ENCODE measurements at places on chromosomes 11 and 22. TPM values are rescaled to one million over a fixed set of nuclear protein-coding genes. Genes with fewer than 3 reads are reported as not detected.
A peak's percentile ranks its signal among the peaks of the same experiment; 100 is the strongest.

TTC36 gene
- polyA plus RNA-seq = 1.9 TPM

OTOG gene
- 0.04 TPM for polyA plus RNA-seq

RIBC2 gene
- 1.8 TPM for polyA plus RNA-seq

OR10G8 gene
- not detected for polyA plus RNA-seq

GNG3 gene
- 1.5 TPM for polyA plus RNA-seq

NCAM1 gene
- polyA plus RNA-seq = 151 TPM

DGAT2 gene
- 0.56 TPM for polyA plus RNA-seq

MRGPRE gene
- not detected for polyA plus RNA-seq

DNA sequence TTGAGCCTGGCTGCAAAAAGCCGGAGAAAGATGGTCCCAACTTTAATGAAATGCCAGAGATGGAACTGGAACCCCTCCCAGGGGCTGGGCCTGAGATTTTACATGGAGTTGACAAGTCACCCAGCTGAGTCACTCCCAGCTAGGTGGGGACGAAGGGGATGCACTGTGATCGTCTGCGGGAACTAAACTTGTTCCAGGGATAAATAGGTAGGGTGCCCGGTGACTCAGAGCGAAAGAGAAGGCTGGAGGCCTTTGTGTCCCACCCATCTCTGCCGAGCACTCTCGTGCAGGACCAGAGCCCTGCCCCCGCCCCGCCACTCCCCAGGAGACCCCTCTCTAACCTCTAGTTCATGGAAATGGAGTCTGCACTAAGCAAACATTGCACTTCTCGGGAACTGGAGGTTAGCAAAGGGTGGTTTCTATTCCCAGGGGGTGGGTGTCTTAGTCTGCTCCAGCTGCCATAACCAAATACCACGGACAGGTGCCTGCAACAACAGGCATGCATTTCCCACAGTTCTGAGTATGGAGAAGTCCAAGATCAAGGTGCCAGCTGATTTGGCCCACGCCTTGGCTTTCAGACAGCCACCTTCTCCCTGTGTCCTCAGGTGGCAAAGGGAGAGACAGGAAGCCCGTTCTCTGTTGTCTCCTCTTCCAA is 60.7 kb upstream of the FADD start:
- no peak for DNase-seq

GRCh38 chr11:125925247-125925740 is 20.6 kb upstream of the VSIG10L2 start:
- DNase-seq = no peak

DNA sequence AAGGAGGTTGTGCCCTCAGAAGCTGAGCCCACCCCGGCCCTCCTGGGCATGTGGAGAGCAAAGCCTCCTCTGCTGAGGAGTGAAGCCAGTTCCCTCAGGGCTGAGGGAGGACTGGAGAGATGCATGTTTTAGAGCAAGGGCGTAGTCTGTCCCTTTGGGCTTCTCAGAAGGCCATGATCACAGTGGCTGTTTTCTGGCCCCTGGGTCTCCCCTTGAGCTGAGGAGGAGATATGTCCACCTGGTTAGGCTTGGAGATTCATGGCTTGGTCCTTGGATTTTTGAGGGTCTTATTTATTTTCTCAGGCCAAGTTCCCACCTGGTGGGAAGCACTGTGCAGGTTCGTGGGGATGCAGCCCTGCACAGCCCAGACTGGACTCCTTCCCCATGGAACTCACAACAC is 46.5 kb upstream of the THY1 start:
- no peak for DNase-seq

- no peak for DNase-seq
Measured at GRCh38 chr22:47460176-47460575, 697.7 kb downstream of the TBC1D22A start.

GRCh38 chr11:109641549-109641948 is 219.6 kb downstream of the C11orf87 start:
- DNase-seq = peak; percentile 71

DNA sequence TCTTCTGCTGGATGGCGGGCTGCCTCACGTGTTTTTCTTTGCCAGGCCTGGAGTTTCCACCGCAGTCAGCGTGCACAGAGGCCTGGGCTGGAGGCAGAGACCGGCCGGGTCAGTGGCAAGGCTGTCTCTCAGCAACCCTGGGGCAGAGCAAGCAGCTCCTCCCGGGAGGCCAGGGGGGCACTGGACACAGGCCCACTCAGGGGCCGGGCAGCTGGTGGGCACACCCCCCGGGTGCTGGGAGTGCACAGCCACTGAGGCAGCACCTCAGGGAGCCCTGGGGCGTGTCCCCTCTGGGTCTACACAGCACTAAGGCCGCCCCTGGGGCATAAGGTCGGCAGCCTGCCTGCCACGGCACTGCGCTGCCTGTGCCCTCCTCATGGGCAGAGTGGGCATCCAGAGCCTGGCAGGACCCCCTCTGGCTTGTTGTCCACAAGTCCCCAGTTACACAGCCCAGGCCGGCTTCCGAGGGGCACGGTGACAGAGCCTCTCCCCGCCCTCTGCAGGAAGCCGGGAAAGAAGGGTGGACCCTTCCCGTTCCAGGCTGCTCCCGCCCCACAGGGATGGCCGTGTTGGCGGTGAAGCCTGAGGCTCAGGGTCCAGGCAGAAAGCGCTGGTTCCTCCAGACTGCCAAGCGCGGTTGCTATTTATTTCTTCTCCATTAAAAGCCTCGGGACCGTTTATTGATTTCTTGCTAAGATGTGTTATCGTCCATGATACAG is 18.5 kb upstream of the TH start:
- DNase-seq = no peak

DNA sequence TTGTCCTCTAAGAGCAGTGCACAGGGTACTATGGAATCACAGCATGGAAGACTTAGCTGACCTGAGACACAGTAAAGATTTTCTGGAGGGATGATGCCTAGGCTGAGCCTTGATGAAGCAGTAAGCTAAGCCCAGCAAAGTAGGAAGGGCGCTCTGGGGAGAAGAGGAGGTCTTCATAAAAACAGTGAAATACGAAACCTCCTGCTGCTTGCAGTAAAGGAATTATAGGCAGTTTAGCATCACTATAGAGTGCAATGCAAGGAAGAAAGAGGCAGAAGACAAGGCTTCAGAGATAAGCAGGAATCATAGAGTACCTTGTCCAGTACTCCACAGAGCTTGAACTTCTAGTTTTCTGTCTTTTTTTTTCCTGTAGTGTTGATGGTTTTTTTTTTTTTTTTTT is 555.7 kb upstream of the CADM1 start:
- no peak for DNase-seq

GRCh38 chr11:22491555-22492225 is 133.9 kb downstream of the FANCF start:
- DNase-seq = no peak

DNA sequence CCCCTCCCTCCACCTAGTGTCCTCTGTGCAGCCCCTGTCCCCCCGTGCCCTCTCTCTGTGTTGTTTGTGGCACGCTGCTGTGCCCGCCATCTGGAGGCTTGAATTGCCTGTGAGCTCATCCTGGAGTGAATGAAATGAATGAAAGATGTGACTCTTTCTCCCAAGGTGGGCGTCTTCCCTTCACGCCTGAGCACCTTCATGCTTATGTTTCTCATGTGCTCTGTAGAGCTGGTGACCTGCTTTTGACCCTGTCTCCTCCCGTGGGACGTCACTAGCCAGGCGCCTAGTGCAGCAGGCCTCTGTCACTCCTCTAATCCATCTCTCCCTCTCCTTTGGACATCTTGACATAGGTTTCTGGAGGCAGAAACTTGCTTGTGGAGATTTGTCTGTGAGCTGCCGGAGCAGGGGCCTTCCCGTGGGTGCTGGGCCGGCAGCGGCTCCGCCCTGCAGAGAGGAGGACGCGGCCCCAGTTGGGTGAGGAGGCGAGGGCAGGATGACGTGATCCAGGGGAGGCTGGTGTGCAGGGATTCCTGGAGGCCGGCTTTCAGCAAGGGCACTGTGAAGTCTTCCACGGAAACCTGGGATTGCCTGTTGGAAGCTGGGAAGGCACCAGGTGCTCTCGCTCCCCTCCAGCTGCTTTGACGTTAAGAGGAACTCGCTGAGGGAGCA is 40.6 kb downstream of the MUC6 start:
- no peak for DNase-seq

GRCh38 chr11:120735035-120735434 is 223.5 kb downstream of the GRIK4 start:
- DNase-seq = no peak

DNA sequence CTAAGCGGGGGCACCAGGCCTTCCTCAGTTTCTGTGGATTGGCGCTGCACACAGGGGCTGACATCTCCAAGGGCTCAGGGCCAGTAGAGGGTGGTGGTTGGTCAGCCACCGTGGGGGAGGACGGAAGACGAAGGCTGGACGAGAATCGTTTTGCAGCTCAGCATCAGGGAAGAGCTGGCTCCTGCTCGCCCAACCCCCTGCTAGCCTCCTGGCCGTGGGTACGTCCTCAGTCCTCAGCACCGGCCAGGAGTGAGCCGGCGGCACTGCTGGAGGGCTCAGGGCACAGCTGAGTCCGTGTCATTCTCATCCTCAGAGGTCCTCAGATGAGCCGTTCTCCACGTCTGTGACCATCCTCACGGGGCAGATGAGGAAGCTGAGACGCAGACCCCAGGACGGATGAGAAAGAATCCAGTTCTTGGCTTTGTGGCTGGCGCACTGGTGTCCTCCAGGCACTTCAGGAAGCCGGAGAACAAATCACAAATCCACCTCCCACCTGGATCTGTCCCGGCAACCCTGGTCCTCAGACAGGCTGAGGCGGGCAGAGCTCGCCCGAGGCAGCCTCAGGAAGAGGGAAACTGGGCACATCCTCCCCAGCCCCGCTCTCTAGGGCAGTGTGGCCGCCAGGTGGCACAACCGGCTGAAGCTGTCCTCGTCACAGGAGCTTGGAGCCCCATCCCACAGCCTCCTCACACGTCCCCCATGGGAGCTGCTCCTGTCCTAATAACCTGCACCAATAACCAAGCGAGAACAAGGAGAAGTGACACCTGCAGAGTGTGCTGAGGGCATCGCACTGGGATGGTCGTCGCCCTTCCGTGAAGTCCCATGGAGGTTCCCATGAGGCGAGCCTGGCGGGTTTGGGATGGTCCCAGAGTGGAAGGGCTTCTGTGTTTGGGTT is 393.7 kb downstream of the BRD1 start:
- DNase-seq = no peak

DNA sequence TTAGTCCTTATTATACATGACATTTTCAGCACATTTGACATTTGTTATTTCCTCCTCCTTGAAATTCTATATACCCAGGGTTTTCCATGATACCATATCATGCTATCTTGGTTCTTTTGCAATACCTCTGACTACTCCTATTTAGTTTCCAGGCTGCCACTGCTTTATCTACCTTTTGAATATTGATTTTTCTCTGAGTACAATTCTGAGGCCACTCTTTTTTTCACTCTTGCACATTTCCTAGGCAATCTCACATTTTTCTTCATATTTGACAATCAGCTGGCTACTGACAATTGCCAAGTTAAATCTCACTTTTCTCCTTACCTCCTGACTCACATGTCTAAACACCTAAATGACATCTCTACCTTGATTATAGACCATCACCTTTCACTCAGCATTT is 11.9 kb downstream of the SBF2 start:
- DNase-seq = no peak

GRCh38 chr11:94217705-94218104 is 86.7 kb upstream of the IZUMO1R start:
- no peak for DNase-seq

DNA sequence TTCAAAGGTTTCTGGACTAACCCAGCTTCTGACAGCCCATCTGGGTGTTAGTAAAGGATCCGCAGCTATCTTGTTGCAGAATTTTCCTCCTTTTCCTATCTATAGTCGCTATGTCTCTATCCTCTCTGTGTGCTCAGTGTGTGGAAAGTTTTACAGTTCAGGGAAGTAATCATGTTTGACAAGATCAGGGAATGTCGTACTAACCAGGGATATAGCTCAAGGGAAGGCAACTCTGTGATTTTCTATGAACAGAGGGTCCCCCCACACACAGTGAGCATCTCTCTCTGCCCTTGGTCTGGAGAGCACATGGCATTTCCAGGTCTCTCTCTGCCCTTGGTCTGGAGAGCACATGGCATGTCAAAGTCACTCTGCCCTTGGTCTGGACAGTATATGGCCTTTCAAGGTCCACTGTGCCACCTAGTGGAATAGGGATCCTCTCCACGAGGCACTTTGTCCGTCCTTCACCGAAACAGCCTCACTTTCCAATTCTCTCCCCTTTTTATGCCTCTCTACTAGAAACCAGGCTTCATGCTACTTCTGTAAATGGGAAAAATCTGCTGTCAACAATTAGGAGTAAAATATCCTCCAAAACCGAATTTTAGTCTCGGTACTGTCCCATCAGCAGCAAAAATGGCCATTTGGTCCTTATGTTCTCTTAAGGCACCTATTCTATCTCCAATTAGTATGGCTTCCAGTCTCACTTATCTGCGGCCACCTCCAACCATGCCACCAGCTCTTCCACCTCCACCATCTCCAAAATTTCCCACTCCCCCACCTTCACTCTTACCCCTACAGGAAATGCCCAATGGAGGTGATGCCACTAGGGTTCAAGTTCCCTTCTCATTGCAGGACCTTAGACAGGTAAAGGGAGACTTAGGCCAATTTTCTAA is 88.7 kb downstream of the IGLL5 start:
- DNase-seq = no peak

- no peak for DNase-seq
Measured at GRCh38 chr11:73939096-73939495, 11.7 kb upstream of the DNAJB13 start.

DNA sequence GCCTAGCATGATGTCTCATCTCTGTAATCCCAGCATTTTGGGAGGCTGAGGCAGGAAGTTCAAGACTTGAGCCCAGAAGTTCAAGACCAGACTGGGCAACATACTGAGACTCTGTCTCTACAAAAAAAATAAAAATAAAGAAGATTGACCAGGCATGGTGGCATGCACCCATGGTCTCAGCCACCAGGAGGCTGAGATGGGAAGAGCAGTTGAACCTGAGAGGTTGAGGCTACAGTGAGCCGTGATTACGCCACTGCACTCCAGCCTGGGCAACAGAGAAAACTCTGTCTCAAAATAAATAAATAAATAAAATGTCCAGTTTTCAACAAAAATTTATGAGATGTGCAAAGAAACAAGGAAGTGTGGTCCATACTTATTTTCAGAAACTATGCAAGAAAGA is 28.3 kb downstream of the EFCAB6 start:
- no peak for DNase-seq

DNA sequence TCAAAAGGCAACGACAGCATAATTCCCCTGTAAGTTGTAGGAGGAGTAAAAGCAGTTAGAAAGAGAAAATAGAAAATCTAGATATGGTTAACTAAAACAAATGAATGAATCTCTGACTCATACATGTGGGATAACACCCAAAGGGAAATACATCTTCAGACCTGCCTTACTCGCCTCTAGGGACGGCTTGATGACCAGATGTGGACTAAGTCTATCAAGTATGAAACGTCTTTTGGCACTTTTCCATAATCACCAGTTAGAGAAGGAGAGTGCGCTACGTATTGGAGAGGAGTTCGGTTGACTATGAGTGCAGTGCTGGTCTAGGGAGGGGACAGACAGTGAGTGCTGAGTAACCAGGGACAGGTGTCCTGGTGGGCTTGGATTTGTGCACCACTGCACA is 459.9 kb downstream of the OPCML start:
- DNase-seq = no peak

DNA sequence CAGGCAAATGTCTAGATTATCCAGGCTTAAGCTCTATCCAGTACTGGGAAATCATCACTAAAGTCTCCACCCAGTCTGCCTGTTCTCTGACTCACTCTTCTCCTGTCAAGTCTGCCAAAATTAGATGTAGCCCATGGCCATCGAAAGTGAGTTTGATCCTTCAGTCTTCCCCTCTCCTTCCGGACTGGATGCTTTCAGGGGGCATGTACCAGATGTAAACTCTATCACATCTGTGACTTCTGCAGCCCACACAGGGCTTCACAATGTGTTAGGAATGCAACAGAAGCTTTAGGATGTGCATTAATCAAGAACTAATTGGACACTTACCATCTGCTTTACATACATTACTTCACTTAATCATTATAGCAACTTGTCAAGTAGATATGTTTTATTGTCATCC is 12.3 kb downstream of the ME3 start:
- peak; percentile 86 for DNase-seq

Data from muscle of back (tissue), 13 donors.